ENCODE measurements at places on chromosomes 7 and 10. TPM values are rescaled to one million over a fixed set of nuclear protein-coding genes. Genes with fewer than 3 reads are reported as not detected.

GRCh38 chr10:63384675-63385074 is 81.1 kb downstream of the JMJD1C start:
- no peak for DNase-seq

CDHR3 gene
- total RNA-seq: 6.0 TPM

- no peak for DNase-seq
Observed at GRCh38 chr10:131098416-131098952, 213.0 kb downstream of the TCERG1L start.

DNA sequence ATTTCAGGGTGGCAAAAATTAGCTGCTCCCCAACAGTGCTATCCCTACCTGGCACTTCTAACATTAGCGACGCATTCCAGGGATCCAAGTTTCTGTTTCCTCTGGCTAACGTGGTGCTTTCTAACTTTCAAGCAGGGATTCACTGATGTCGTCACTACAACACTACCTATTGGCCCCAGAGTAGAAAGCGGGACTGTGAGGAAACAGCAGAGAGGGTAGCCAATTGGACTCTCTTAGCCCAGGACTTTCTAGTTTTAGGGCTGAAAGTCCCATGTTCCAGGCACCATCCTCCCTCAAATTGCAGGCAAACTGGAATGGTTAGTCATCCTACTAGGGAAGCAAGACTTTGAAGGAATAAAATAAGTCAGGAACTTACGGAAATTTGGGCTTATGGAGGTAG is 89.3 kb upstream of the AGK start:
- no peak for DNase-seq

DNA sequence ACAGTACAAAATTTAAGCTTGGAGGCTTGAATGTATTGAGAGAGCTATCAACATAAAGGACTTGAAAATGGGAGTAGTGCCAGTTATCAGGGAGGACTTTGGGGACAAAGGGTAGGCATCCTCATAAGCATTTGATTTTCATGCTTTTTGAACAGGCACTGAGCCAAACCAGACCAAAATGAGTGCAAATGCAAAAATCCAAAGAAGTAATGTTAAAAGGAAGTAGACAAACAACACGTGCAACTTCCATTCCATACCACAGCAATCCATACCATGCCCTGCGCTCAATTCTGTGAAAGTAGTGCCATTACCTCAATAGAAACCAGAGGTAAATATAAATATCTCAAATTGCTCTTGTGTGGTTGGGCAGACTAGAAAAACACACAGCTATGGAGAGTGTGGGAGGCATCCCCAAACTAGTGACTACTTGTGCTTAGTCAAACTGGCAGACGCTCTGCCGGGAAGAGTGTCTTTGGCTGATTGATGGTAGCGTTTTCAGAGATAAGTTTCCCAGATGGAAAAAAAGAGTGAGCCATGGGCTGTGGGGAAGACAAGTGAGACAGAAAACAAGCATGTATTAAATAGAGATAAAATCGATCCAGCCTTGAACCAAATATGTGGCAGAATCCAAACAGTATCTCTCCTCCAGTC is 161.5 kb downstream of the CREB5 start:
- DNase-seq: no peak

TMEM229A gene
- total RNA-seq: 0.42 TPM

CDH23 gene
- 79.3 TPM for total RNA-seq

GRCh38 chr7:134044682-134045081 is 82.5 kb upstream of the LRGUK start:
- no peak for DNase-seq

SSC4D gene
- total RNA-seq: 0.70 TPM

- no peak for DNase-seq
Observed at GRCh38 chr10:60605476-60605875, 172.8 kb upstream of the CDK1 start.

CAV2 gene
- 64.4 TPM for total RNA-seq

DNA sequence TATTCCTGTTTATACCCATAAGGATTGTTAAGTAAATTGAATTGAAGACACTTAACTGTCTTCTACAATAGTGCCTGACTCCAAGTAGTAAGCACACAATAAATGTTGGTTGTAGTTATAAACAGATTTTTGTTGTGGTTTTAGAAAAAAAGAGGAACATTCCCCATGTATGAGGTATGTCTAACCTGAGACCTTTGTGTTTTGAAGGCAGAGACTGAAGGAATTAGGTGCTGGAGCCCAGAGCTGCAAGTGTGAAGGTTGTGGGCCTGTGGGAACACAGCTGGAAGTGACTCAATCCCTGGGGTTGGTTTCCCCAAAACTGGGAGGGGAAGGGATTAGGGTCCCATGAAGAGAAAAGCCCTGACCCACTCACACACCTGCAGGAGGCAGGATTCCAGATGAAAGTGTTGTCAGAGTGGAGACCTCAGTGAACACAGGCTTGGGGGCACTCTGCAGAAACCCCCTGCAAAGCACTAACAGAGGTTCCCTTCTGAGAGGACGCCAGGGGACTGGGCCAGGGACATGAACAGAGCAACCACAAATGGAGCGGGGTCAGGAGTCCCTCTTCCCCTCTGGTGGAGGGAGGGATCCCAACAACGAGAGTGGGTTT is 265.1 kb upstream of the KLF14 start:
- no peak for DNase-seq

- DNase-seq: no peak
Observed at GRCh38 chr10:90417029-90417428, 440.8 kb downstream of the HTR7 start.

GLRX3 gene
- 71.9 TPM for total RNA-seq

ELOVL3 gene
- total RNA-seq: 0.47 TPM

DNA sequence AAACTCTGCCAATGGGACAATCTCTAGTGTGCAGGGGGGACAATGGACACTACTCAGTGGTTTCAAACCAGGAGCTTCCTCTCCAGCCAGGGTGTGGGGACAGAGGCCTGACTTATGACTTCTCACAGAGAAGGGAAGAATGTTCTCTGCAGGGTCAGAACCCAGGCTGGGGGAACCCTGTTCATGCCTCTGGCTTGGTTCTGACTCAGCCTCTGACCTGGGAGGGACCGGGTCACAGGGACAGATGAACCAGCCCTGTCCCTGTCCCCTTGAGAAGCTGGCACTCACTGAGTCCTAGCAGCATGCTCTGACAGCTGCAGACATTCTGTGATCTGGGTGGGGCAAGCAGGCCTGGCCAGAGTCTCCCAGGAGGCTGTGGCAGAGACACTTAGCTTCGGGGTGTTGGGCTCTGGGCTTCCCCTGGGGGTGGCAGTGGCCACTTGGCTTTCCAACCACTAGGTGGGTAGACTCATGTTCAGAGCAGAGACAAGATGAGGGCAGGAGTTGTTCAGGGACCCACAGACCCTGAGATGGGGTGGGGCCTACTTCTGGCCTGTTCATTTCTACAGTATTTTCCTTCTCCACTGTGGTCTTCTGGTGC is 13.6 kb downstream of the TSPAN15 start:
- DNase-seq: no peak

DNA sequence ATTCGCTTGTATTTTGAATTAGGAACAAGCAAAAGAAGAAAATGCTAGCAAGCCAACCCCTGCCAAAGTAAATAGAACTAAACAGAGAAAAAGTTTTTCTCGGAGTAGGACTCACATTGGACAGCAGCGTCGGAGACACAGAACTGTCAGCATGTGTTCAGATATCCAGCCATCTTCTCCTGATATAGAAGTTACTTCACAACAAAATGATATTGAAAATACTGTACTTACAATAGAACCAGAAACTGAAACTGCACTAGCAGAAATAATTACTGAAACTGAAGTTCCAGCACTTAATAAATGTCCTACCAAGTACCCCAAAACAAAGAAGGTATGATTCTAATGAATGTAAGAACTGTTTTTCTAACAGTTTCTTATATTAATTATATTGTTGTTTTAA is 87.9 kb downstream of the KMT2E start:
- DNase-seq: no peak

CTAGE4 gene
- 4.0 TPM for total RNA-seq

GRCh38 chr7:66016131-66016461 is 34.1 kb upstream of the GUSB start:
- DNase-seq: no peak

PLA2G12B gene
- not detected for total RNA-seq

FAM25C gene
- total RNA-seq: not detected

DNA sequence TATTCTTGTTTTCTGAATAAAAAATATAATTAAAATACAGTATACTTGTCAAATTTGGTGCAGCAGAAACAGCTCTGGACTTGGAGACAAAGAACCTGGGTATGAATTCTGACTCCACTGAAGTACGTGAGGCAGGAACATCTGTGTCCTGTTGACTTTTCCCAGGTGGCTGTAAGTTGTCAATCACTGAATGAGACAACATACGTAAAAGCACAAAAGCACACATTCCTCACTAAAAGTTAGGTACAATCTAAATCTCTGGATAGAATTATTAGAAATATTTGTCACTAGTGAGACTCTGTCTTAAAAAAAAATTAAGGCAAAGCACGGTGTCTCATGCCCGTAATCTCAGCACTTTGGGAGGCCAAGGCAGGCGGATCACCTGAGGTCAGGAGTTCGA is 18.1 kb downstream of the CFAP58 start:
- no peak for DNase-seq

GRCh38 chr7:28487487-28487886 is 75.2 kb downstream of the CREB5 start:
- no peak for DNase-seq

GRCh38 chr7:73387221-73387828 is 46.3 kb upstream of the FZD9 start:
- DNase-seq: no peak

- DNase-seq: no peak
Observed at GRCh38 chr7:94348142-94348541, 46.6 kb upstream of the COL1A2 start.

- DNase-seq: no peak
Observed at GRCh38 chr7:147136352-147136751, 1019.8 kb downstream of the CNTNAP2 start.

DNA sequence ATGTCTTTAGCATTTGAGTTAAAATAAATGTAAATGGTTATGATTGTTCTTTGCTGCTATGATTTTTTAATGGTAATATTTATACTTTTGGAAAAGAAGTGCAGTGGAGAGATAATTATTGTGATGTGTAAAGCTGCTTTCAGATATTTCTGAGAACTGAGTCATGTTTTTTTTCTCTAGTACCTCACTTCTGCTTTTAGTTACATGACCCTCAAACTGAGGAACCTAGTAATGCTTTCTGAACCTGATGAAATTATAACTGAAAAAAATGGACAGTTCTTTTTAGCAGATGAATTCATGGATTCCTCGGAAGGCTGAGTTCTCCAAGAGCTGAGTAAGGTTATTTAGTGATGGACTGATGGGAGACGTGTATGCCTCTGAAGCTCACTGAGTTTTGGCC is 167.8 kb downstream of the CDCA7L start:
- no peak for DNase-seq

WNT2 gene
- 2.2 TPM for total RNA-seq

- no peak for DNase-seq
Observed at GRCh38 chr7:136023134-136023869, 46.1 kb upstream of the MTPN start.

MOGAT3 gene
- not detected for total RNA-seq
